ENCODE measurements at places on chromosomes 12 and 14.

DNA sequence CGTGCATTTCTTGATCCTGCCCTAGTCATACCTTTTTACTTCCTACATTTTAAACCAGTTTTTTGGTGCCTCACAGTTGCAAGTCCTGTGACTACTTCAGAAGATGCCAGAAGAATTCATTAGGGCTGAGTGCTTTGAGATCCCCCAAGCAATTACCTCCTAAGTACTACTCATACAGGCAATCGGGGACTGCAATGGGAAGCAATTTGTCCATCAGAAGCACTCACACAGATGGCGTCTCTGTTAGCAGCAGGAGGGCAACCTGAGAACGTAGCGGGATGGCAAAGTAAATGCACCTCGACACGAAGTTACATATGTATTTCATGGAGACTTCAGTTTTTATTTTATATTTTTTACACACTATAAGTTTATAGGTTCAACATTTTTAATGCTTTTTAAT, 188.3 kb downstream of the CAPZA3 start:
- no peak for DNase-seq

DNA sequence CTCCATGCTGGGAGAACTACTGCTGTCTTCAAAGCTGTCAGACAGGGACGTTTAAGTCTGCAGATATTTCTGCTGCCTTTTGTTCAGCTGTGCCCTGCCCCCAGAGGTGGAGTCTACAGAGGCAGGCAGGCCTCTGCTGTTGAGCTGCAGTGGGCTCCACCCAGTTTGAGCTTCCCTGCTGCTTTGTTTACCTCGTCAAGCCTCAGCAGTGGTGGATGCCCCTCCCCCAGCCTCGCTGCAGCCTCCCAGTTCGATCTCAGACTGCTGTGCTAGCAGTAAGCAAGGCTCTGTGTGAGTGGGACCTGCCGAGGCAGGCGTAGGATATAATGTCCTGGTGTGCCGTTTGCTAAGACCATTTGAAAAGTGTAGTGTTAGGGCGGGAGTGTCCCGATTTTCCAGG, 31.4 kb upstream of the RFX4 start:
- no peak for DNase-seq

DNA sequence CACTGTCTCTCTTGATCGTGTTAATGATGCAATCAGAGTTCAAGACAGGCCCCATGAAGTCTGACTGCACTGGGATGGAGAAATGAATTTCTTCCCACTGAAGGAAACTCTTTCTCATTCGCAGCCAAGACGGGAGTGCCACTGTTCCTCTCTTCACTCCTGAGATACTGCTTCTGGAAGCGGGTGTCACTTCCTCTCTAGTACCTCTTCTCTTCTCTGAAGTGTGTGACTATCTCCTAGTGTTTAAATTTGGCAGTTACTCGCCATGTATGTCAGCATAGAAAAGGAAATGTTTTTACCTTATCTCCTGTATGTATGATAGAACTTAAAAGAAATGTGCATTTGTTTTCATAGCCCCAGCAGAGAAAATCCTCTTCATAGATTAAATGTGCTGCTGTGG, 215.2 kb downstream of the ANO6 start:
- no peak for DNase-seq

DNA sequence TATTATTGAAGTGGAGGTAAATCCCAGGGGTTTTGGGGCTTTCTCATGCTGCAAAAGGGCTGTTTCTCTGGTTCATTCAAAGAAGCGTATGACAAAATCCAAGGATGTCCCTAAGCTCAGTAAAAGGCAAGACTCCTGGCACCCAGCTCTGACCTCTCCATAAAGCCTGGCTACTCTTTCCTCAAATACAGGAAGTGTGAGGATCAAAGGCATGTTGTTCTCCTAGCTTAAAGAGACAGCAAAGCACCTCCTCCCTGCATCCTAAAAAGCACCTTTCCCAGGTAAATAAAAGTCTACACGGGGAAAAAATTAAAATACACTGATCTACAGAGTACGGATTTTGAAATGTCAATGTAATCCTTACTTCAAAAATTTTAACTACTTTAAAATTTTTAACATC, 118.6 kb downstream of the LMNTD1 start:
- no peak for DNase-seq

DNA sequence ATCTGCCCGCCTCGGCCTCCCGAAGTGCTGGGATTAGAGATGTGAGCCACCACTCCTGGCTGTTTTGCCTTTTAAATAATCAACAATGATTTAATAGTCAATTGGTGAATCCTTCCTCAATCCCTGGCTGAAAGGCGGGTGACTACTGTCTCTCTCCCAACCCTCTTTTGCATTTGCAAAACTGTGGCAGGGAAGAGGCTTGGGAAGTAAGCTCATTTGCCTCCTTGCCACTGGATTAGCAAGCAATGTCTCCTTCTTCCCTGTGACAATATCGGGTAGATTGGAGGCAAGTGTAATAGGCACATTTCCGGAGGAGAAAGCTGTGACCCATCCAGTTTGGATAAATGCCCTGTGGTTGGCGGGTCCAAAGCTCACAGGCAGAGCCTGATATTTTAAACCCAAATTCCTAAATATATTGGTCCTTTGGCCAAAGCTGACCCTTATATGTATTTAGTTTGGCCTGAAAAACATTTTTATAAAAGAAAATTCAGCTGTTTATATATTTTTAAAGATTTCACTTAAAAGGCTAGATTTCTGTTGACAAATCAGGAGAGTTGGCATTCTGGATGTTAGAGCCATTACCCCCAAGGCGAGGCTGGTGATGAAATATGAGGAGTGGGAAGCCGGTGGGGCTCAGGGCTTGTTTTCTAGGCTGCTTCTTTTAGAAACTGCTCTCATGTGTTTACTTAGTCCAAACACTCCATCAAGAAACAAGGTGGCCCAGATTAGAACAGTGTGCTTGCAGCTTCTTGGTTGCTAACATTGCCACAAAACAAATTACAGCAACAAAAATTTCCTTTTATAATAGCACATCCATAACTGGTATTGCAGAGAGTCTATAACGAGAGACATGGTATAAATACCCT, 646.9 kb upstream of the TMEM132C start:
- no peak for DNase-seq

- no peak for DNase-seq
These were observed 35.5 kb downstream of the STXBP6 start for GRCh38 chr14:25014440-25014839.

- DNase-seq = no peak
These were observed 217.0 kb downstream of the SLC25A21 start for GRCh38 chr14:36955376-36955775.

- DNase-seq = no peak
These were observed 399.9 kb downstream of the FOXG1 start for GRCh38 chr14:29166507-29166906.

DNA sequence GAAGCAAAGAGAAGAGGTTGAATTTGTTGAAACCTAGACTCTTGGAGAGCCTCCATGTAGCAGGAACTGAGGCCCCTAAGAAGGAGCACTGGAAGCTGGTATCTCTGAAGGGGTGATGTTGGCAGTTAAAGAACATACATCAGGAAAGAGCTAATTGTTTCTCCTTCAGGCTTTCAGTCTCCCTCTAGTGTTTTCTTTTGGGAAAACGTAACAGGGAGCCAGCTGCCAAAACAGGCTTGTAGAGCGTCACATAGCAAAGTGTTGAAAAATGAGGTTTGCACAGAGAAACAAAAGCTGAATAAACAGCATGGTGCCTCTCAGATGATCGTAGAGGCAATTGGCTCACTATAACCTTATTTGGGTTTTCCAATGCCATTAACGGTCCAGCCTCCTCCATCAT, 46.9 kb upstream of the CAND1 start:
- DNase-seq = peak; percentile 2

DNA sequence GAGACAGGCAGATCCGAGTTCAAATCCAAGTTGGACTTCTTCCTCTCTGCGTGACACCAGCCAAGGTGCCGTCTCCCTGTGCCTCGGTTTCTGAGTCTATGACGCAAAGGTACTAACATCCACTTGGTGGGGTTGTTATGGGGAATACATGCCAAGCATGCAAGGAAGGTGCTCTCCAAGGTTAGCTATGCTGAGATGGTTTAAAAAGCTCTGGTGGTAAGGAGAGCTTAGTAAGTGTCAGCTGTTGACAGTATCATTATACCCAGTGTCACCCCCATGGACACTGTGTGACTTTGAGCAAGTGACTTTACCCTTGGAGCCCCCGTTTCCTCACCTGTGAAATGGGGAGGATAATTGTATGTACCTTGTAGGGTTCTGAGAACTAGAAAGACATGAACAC, 22.2 kb downstream of the MMAB start:
- no peak for DNase-seq

GRCh38 chr12:42343721-42344120, 17.8 kb downstream of the PPHLN1 start:
- DNase-seq = no peak

GRCh38 chr12:131828671-131829355, 620 bp downstream of the MMP17 start:
- DNase-seq = no peak

GRCh38 chr14:100065942-100066574, 836 bp downstream of the EVL start:
- no peak for DNase-seq

DNA sequence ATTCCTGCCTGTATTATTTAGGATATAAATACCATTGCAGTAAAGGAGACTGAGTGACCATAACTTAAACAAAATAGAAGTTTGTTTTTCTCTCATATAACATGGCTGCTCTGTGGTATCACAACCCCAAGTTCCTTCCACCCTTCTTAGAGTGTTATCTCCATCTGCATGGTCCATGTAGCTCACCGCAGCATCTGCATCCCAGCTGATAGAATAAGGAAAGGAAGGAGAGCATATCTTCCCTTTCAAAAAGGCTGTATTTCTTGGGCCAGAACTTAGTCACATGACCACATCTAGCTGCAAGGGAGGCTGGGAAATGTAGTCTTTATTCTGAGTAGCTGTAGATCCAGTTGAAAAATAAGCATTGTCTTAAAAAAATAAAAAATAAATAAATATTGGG, 184.8 kb upstream of the NUDT4 start:
- no peak for DNase-seq

- DNase-seq = no peak
These were observed 42.6 kb upstream of the PLEKHD1 start for GRCh38 chr14:69441948-69442347.

- no peak for DNase-seq
These were observed 159.9 kb downstream of the PDE3A start for GRCh38 chr12:20528208-20528607.

DNA sequence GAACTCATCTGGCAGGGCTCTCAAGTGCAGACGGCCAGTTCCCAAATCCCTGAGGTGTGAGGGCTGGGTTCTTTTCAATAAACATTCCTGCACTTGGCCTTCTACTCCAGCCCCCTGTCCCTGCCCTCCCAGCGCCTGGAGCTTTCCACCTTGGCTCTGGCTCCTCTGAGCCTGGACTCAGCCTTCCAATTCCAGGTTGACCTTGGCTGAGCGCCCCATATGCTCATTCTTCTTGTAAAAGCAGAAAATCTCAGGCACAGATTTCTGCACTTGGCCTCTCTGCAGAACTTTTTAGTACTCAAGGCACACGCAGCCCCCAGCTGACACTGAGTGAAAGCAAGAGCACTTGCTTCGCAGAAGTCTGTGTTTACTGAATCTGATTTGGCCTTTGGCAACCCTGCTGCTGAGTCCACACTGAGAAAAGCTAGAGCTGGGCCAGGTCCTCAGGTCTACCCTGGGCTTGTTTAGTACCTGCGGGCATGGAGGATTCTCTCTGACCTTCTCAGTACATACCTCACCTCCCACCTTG, 222.7 kb downstream of the MSRB3 start:
- DNase-seq = no peak

DNA sequence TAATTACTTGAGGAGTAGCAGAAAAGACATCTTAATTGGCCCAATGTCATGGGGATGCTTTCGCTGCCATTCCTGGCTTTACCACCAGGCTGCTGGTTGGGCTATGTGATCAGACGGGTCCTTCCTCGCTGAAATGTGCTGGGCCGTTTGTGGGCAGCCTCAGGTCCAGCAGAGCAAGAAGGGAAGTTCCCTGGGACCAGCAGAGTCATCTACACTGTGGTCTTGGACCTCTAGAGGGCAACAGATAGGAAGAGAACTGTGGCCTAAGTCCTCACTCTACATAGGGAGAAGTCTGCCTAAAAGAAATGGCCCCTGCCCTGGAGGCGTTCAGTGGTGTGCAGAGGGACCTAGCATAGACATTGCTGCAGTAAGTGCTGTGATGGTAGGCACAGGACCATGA, 10.9 kb downstream of the EVL start:
- DNase-seq = no peak

- DNase-seq = no peak
These were observed 11.3 kb downstream of the KIF26A start for GRCh38 chr14:104149617-104150135.

DNA sequence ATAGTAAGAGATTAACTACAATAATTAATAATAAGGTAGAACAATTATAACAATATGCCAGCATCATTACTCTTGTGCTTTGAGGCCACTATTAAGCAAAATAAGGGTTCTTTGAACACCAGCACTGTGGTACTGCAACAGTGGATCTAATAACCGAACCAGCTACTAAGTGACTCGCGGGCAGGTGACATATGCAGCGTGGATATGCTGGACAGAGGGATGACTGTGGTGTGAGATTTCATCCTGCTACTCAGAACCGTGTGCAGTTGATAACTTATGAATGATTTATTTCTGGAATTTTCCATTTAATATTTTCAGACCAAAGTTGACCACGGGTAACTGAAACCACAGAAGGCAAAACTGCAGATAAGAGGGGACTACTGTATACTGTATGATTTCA, 34.4 kb downstream of the BMAL2 start:
- DNase-seq = no peak

GRCh38 chr12:116433249-116433648, 125.9 kb upstream of the MAP1LC3B2 start:
- DNase-seq = no peak

- no peak for DNase-seq
These were observed 109.8 kb upstream of the EGLN3 start for GRCh38 chr14:34060651-34060999.

DNA sequence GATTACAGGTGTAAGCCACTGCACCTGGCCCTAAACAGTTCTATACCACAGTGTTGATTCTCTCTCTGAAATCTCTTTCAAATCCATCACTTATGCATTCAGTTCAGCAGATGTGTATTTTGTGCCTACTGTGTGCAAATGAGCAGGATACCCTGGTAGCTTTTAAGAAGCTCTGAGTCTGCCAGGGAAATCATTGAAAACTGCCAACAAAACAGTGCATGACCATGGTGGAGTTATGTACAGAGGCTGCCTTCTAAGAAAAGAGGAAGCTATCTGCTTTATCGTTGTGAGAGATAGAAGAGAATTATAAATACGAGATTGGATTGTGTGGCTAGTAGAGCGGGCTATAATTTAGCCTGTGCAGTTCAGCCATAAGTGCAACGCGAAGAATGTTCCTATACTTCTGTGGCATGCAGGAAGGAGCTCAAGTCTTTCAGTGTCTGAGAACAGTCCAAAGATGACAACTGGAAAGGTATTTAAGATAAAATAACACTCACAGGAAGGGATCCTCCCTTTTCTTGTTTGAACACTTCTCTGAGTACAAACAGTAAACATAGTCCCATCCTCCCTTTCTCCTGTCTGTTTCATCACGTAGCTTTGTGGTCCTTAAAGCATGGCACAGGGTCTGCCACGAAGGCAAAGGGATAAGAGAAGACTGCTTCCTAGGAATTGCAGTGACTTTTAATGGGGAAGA, 4.3 kb downstream of the DIP2B start:
- DNase-seq = no peak

Data from NCI-H1694 treated with DMSO at 0.1 percent for 48 hours (cell line).